ENCODE measurements at places on chromosomes 7 and 10.

GRCh38 chr10:58477902-58478301, 34.8 kb upstream of the BICC1 start:
- no peak for DNase-seq

DNA sequence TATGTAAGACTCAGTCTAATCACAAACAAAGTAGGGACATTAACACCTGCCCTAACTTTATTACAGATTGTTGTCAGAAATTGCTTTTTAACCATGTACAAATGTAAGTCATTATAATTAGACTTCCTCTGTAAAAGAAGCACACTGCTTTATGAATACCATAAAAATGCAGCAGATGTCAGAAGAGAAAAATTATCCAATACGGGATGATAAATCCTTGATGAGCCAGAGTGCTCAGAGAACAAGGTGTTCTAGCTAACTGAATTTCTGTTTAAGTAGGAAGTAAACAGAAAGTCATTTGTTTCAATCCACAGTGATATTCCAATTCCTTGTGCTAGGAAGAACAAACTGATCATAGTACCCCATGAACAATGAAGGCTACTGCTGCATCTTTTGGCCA, 54.6 kb upstream of the BMPER start:
- no peak for DNase-seq

DNA sequence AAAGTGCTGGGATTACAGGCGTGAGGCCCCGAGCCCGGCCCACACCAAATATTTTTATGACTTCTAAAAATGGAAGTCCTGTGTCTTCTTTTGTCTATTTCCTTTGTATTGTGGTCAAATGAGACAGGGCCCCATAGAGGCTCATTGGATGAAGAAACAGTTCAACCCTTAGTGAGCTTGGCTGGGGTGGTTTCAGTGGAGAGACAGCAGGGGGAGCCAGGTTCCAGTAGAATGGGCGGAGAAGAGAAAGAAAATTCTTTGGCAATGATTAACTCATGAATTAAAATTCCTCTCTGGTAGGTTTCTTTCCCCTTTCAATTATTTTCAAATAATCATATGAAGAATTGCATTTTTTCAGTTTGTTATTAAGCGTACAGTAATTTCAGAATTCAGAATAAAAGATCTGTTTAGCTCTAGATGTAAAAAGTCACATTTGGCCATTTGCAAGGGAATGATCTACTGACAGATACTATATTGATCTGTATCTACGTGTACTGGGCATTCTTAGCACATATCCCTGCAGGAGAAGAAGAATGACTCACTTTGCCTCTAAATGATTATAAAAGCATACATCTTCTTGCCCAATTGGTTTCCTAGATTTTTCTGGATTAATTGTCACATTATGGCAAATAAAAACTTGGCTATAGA, 43.2 kb downstream of the PNLIPRP3 start:
- DNase-seq: no peak

DNA sequence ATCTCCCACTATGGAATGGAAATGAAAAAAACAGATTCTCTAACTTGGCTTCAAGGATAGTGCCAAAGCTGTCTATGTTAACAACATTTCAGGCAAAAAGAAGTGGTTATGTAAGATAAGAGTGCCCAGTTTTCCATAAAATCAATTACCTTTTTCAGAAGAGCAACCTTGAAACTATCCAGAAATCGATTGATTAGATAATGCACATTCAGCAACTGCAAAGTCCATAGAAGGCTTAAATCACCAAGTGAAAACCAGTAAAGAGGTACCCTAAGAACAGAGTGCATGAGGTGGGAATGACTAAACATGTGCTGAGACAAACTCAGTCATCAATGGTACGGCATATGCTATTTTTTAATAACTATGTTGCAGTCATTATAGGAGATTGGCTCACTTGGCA, 71.9 kb upstream of the TNKS2 start:
- no peak for DNase-seq

DNA sequence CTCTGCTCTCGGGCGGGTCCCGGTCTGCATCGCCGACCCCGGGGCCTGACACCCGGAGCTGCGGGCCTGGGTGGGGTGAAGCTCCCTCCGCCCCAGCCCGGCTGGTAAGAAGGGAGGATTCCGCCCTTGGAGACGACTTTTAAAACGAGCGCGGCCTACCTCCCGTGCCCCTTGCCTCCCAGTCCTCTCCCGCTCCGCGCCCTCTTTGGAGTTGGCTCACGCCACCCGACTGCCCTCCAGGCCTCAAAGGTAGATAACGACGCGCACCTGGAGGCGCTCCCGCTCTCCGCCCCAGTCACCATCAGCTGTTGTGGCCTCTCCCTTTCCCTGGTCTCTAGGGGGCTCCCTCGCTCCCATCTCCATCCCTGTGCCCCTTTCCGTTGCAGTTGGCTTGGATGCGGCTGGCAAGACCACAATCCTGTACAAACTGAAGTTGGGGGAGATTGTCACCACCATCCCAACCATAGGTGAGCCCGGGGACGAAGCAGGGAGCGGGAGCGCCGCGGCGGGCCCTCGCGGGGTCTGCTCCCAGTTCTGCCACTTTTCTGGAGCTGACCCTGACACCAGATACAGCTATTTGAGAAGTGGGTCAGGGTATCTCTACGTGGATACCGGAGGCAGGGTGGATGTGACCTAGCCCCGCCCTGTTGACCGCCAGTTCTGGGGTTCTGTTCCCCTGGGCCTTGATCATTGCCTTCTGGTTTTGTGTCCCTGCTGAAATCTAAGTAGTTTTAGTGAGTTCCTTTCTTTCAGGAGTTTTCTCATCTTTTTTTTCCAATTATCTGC, 679 bp downstream of the ARF5 start:
- DNase-seq: peak; percentile 4

GRCh38 chr7:80942261-80943041, 23.6 kb upstream of the SEMA3C start:
- DNase-seq: no peak

GRCh38 chr10:17235136-17235535, 7.1 kb downstream of the VIM start:
- DNase-seq: no peak

GRCh38 chr7:114979803-114980507, 58.1 kb downstream of the MDFIC start:
- no peak for DNase-seq

DNA sequence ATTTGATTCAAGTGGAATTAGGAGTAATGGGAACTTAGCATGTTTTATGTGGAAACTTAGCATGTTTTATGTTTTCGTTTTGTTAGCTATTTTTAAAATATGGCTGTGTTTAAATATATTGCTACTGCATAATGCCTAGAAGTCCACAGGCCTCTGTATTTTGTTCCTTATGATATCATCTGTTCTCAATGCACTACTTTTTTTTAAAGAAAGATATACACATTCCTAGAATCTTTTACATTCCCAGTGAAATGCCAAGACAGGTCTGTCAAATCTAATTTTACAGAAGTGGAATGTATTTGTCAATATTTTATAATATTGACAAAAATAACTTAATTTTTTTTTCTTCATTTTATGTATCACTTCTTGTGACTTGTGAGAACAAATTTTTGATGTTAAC, 51.6 kb downstream of the ST7 start:
- no peak for DNase-seq

GRCh38 chr7:149776848-149777407, 3.5 kb upstream of the ZNF467 start:
- no peak for DNase-seq

- DNase-seq: peak; percentile 20
Observed at GRCh38 chr10:128180843-128181242, 54.6 kb upstream of the MKI67 start.

DNA sequence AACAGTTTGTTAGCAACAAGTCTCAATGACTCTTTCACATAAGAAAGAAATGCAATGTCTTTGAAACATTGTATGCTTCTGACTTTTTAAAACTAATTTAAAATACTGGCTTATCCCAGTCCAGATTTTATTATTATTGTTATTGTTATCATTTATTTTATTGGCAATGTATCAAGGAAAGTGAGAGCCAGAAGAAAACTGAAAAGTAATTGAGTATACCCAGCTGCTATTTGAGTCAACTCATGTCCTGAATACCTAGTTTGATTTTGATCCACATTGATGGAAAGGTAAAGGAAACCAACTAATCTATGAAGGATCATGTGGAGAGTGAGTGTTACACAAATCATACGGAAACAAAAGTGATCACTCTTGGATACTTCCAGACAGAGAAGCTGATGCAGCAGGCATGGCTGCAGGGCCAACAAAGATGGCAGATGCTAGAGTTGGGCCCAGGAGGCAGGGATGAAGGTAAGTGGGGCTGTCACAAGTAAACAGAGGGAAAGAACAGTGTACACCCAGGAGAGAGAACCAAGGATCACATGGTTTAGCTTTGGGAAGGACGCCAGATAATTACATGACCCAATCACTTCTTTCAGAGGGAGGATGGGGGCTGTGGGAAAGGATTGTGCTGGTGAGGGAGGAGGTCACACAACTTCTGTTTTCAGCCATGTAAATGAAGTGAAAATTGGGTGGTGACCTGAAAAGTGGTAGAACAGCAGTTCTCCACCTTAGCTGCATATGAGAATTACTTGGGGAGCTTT, 179.2 kb upstream of the NAMPT start:
- DNase-seq: no peak

- no peak for DNase-seq
Observed at GRCh38 chr10:126042354-126042753, 146.0 kb downstream of the FANK1 start.

DNA sequence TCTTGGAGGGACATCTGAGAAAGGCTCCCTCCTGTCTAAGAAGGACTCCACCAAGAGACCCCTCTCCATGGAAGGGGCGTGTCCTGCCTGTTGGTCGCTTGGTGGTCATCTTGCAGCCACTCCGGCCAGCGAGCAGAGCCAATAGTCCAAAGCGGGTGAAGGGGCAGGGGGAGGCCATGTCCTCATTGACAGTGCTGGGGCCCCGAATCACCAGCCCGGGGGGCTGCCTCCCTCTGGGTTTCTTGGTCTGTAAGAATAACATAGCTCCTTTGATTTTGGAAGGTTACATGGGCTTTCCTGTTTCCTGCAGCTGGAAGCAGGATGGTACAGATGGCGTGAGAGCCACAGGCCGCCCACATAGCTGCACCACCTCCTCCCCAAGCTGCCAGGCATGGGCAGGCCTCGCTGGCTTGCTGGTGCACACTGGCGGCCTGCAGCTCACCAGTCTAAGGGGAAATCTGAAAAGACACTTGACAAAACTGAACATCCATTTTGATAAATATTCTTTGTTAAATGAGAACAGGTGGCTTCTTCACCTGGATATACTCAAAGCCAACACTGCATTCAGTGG, 105.8 kb downstream of the ARHGAP22 start:
- no peak for DNase-seq

DNA sequence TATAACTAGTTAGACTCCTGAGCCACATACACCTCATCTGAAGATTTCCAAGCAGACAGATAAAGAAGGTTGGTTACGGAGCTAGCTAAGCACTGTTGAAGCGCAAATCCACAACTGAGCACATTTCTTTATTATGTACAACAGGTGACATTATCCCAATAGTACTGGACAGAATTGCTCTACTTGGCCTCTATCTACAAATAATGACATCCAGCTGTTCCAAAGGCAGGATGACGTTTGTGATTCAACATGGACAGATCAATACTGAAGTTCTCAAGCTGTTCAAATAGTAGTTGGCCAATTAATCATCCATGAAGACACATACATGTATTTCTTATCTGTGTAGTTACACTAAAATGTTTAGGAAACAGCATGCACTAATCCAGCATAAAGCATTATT, 101.0 kb downstream of the UBE2H start:
- no peak for DNase-seq

GRCh38 chr10:77007834-77008233, 629.8 kb downstream of the KCNMA1 start:
- DNase-seq: no peak

GRCh38 chr7:3437467-3437866, 136.4 kb downstream of the SDK1 start:
- DNase-seq: no peak

DNA sequence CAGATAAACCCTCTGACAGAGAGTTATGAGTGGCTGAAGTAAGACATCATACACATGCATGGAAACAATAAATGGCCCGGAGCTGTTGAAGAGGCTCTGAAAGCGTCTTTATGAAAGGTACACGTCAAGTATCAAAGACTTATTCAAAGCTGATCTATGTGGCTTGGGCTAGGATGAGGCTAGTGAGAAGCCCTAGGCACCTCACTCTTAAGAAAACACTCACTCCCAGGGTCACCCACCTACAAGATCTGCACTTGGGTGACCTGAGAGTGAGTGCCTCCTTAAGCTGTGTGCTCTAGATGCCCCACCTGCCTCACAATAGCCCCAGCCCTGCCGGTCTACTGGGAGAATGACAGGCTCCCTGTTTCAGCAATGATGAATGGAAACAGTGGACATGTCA, 1.1 kb upstream of the GIMAP1 start:
- no peak for DNase-seq

GRCh38 chr10:83881661-83882060, 257.6 kb upstream of the GHITM start:
- no peak for DNase-seq

DNA sequence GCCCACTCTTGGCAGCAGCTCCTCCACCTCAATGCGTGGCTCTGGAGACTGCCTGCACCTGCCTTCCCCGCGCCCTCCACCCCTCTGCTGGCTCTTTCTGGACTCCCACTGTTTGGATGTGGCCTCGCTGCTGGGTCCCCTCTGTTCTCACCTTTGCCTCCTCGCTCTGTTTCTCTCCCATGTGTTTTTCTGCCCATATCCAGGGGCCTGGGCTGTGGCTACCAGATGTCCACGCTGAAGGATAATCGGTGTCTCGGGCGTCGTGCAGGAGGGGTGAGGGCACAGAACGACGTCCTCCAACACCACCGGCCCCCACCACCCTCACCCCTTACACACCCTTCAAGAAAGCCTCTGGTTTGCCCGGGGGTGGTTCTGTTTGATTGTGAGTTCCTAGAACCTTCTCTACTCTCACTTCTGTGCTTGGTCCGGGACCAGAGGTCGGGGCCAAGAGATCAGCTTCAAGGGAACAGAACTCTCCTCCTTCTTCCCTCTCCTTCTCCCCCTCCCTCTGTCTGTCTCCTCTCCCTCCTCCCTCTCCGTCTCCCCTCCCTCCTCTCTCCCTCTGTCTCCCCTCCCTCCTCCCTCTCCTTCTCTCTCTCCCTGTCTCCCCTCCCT, 31.7 kb downstream of the AP5Z1 start:
- no peak for DNase-seq

- DNase-seq: no peak
Observed at GRCh38 chr10:129415215-129416140, 51.6 kb upstream of the MGMT start.

DNA sequence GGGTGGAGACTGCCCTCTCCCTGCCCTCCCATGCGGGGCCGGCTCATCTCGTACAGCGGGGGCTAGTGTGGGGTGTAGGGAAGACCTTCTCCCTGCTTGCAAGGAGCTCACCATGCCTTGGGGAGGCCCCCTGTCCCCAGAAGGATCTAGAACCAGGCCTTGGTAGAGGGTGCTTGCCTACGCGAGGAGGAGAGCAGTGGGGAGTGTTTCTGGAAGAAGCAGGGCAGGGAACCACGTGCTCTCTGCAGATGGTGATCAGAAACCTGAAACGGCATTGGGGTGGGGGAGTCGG, 2.7 kb downstream of the MAFK start:
- no peak for DNase-seq
